ENCODE measurements at places on chromosomes 3 and 15.

DNA sequence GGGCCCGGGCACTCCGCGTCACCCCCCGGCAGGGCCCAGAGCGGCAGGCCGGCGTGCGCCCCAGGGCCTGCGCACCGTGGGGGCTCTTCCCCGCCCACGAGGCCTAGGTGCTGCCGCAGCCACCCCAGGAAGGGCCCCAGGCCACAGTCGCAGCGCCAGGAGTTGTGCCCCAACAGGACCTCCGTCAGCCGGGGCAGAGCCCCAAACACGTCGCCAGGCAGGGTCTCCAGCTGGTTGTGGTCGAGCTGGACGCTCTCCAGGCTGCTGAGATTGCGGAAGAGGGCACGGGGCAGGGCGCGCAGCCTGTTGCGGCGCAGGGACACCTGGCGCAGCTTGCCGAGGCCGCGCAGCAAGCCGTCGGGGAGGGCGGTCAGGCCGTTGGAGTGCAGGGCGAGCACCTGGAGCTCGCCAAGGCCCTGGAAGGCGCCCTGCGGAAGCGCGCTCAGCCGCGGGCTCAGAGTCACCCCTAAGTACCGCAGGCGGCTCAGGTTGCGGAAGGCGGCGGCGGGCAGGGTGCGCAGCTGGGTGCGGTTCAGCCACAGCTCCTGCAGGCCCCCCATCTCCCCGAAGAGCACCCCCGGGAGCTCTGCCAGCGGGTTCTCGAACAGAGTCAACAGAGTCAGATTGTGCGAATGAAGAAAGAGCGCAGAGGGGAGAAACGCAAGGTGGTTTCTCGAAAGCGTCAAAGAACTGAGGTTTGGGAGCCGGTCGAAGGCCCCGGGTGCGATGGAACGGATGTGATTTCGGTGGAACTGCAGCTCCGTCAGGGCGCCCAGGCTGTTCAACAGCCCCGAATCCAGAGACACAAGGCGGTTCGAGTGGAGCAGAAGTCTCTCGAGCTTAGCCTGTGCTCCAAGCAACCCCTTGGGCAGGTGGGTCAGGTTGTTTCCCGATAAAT, 2.0 kb downstream of the GP5 start:
- no peak for DNase-seq

- peak; percentile 60 for DNase-seq
Measured at GRCh38 chr3:134406331-134407238, 32.3 kb upstream of the AMOTL2 start.

GRCh38 chr15:61612111-61612510, 383.0 kb upstream of the RORA start:
- no peak for DNase-seq

DNA sequence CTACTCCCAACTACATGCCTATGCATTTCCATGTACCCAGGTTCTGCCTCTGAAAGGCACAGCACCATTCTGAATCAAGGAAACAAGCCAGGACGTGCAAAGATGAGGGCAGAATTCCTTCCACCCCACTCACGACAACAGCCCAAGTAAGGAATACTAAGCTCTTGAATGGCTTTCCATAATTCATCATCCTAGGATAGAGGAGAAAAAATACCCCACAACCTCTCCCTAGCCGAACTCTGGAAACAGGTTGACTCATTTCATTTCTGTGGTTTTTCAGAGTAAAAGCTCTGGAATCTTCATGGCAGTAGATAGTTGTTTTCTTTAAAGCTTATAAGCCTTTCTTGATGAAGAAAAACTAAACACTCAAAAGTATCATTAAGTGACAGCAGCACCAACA, 77.8 kb downstream of the PDZRN3 start:
- no peak for DNase-seq

GRCh38 chr15:85404918-85405866, 24.8 kb downstream of the AKAP13 start:
- no peak for DNase-seq

DNA sequence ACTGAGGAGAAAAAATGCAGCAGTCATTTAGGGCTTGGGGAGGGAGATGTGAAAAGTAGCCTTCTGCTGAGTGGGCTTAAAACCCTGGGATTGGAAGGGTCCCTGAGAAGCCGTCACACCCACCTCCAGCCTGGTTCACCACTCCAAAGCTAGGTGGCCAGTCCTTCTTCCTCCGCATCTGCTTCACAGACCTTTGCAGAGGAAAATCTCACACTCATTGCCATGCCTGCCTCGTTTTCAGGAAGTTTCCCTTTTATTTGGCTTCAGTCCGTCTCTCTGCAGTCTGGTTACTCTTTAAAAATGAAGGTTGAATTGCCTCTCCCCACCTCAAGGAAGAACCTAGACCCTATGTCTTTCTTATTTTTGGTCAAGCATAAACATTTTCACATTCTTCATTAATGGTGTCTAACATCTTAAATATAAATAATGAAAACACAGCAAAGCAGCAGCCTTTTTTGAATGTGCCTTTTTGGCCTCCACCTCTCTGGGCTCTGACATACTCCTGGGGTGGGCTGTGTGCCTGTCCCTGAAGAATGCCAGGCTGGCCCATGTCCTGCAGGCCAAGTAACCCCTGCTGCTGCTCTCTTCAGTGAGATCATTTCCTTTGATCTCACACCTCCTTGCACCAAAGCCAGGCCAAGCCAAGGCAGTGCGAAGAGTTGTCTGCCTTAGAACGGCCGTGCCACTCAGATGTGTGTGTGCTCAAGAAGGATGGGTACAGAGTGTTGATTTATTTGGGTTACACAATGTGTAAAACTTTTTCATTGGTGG, 11.0 kb downstream of the MRAS start:
- no peak for DNase-seq

GRCh38 chr3:19573644-19574043, 360.4 kb downstream of the EFHB start:
- no peak for DNase-seq

- DNase-seq: no peak
Measured at GRCh38 chr3:85881833-85882393, 923.1 kb downstream of the CADM2 start.

GRCh38 chr15:43911235-43911781, 84.5 kb downstream of the WDR76 start:
- DNase-seq: no peak

GRCh38 chr3:117144853-117145252, 435.3 kb downstream of the TUSC7 start:
- DNase-seq: no peak

- no peak for DNase-seq
Measured at GRCh38 chr3:136070953-136071949, 105.7 kb downstream of the PPP2R3A start.

- DNase-seq: no peak
Measured at GRCh38 chr15:38048001-38048455, 113.6 kb downstream of the TMCO5A start.

GRCh38 chr3:134315286-134316106, 58.8 kb downstream of the AMOTL2 start:
- no peak for DNase-seq

GRCh38 chr3:168801794-168802193, 706.1 kb upstream of the GOLIM4 start:
- DNase-seq: no peak

DNA sequence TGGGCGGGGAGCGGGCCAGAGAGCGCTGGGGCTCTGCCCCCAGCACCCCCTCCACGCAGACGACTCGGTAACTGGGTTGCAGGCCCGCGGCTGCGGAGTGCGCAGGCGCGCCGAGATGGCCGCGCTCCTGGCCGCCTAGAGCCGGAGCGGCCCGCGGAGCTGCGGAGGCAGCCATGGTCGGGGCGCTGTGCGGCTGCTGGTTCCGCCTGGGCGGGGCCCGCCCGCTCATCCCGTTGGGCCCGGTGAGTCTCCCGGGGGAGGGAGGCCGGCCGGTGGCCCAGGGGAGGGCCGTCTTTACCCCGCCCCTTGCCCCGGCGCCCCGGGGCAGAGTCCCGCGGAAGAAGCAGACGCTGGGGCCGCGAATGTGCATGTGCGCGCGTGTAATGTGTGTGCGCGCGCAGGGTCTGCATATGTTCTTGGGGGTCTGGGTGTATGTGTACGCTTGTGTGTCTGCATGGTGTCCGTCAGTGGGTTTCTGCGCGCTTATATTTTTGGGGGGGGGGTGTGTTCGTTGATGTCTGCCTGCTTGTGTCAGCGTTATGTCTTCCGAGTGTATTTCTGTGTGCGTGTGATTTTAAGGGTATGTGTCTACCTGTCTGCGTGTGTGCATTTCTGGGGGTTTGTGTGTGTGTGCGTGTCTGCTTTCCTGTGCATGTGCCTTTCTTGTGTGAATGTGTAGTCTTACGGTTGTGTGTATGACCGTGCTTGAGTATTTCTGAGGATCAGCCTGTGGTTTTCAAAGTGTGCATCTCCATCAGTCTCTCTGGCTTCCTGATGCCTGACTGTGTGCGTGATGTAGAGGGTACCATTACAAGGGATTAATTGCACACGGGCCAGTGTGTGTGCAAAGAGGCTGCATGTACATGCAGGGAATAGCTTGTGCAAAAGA, at the start of gene ABHD14A:
ABHD14A (plus strand) TSS at position 102 of the 889 bp plus-strand sequence; CDS start at position 174, 72 bp downstream.
- no peak for DNase-seq

DNA sequence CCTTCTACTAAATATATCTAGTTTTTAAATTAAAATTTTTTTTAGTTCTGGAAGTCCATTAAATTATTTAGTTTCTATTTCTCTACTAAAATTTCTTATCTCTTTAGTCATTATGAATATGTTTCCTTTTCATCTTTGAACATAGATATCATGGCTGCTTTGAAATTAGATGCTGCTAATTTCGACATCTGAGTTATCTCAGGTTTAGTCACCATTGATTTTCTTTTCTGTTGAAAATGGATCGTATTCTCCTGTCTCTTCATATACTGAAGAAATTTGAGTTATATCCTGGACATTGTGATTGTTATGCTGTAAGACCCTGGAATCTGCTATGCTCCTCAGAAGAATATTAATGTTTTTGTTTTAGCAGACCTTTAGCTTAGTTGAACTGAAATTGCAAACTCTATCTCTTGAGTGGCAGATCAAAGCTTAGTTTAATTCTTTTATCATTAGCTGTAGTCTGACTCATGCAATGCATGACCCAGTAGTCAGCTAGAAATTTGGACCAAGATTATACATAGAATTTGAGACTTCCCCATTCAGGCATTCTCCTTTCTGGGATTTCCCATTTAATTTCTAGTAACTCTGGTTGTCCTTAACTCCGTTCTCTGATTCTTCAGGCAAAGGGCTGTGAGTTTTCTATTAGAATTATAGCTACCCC, 439.8 kb upstream of the IL12A start:
- DNase-seq: no peak

GRCh38 chr3:142876417-142876816, 12.5 kb downstream of the PCOLCE2 start:
- no peak for DNase-seq

- no peak for DNase-seq
Measured at GRCh38 chr3:69806735-69807438, 67.6 kb downstream of the MITF start.

GRCh38 chr3:127676456-127676855, 3.7 kb downstream of the ABTB1 start:
- no peak for DNase-seq

GRCh38 chr3:192215-192929, 4.2 kb upstream of the CHL1 start:
- DNase-seq: no peak

- DNase-seq: no peak
Measured at GRCh38 chr3:146504498-146505197, 35.3 kb upstream of the PLSCR2 start.

- no peak for DNase-seq
Measured at GRCh38 chr3:197547306-197548011, 8.3 kb downstream of the BDH1 start.

DNA sequence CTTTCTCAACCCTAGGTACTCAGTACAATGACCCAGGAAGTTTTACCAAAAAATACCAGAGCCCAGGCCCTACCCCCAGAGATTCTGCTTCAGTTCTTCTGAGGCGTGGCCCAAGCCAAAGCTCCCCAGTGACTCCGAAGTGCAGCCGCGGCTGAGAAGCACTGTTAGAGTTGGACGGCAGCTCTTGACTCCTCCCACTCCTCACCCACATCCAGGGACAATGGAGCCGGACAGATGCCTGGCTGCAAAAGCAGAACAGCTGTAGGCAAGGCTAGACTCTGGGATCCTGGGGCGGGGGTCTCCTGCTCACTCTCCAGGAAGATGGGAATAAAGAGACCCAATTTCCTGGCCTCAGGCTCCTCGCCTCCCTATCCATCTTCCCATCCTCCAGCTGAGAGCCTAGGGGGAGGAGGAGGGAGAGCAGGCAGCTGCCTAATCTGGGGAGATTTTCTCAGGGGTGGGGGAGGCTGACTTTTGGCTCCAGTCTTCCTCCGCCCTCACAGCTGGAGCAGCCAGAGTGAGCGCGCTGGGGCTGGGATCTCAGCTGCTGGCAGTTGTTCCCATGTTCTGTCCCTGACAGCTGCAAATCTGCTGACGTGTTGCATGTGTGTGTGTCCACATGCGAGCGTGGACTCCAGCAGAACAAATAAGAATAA, 223.8 kb downstream of the OPA1 start:
- DNase-seq: no peak

- no peak for DNase-seq
Measured at GRCh38 chr15:51285399-51285798, 53.0 kb downstream of the CYP19A1 start.

DNA sequence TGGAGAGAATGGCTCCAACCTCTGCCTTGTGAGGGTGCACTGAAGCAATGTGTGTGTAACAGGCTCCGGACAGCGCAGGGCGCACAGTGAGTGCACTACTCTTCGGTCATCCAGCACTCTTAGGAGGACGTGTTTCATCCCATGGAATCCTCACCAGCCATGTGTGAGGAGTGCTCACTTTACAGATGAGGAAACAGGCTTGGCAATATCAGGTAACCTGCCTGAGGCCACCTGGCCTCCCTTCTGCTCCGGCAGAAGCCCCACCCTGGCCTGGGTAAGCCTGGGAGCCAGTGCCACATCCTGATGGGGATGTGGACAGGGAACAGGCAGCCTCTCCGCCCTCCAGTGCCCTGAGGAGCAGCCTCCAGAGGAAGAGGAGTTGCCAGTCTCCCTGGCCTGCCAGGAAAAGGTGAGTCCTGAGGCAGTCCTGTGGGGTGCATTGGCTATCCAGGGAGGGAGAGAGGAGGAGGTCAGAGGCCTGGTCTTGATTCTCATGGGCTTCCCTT, 39.4 kb upstream of the LIMD1 start:
- no peak for DNase-seq

- DNase-seq: no peak
Measured at GRCh38 chr3:4029135-4029534, 229.9 kb downstream of the LRRN1 start.
